GM18507 (cell line): ENCODE measurements at places on chromosomes 7 and 10.

- DNase-seq, result no peak
Observed at GRCh38 chr7:140686921-140687320, 9.6 kb upstream of the NDUFB2 start.

- DNase-seq, result no peak
Observed at GRCh38 chr7:111104710-111105109, 13.8 kb downstream of the LRRN3 start.

GRCh38 chr7:96179341-96179740 is 142.6 kb downstream of the SLC25A13 start:
- DNase-seq, result no peak

GRCh38 chr10:16559236-16559773 is 37.6 kb upstream of the C1QL3 start:
- no peak for DNase-seq

- no peak for DNase-seq
Observed at GRCh38 chr7:40489844-40490602, 355.2 kb downstream of the SUGCT start.

- DNase-seq, result no peak
Observed at GRCh38 chr7:123537026-123537642, 2.7 kb upstream of the IQUB start.

DNA sequence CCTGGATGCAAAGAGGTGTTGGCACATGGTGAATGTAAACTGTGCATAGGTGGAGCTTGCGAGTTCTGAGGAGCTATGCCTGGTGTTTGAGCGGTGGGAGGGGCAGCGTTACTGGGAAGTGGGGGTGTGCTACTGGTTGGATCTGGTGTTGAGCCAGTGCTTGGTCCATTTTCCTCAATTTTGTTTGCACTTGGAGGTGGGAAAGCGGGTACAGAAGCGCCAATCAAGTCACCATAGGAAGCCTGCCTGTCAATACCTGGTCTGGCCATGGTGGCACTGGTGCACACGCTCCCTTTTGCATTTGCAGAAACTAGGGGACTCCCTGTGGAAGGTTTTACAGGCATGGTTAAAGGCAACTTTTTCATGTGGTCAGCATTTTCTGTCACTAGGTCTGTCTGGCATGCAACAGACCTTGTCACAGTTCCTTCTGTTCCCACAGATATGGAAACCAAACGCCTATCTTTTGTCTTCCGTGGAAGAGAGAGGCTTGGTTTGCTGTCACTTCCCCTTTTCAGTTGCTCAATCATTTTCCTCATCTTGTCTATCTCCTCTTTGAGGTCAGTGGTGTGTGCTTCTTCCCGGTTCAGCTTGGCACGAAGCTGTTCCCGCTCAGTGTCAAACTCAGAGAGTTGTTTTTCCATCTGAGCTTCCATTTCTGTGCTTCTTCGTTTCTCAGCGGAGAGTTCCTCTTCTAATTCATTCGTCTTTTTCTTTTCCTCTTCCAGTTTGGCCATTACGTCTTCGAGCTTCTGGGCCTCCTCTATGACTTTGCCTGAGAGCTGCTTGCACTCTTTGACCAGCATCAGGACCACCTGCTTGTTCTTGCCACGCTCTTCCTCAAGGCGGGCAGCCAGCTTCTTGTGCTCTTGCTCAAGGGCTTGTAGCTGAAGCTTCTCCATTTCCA is 81.1 kb downstream of the CTTNBP2 start:
- DNase-seq, result no peak

GRCh38 chr10:67261300-67261797 is 335.5 kb downstream of the LRRTM3 start:
- no peak for DNase-seq

GRCh38 chr7:137439829-137440825 is 96.6 kb upstream of the PTN start:
- DNase-seq, result no peak

DNA sequence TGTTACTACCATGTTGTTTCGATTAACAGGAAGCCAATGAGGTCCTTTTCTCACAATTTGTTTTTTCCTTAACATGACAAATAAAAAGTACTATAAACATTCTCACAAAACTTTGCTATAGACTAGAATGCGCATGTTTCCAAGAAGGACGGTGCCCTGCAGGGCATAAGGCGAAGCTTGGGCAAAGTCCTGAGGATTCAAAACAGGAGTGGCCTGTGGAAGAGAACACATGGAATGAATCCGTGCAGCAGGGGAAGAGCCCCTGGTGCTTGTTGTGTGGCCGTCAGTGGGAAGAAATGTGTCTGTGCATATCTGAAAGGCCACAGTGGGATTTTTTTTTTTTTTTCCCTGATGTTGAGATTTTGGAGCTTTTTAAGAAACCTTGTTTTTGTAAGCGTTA is 67.6 kb downstream of the ITGA8 start:
- no peak for DNase-seq

DNA sequence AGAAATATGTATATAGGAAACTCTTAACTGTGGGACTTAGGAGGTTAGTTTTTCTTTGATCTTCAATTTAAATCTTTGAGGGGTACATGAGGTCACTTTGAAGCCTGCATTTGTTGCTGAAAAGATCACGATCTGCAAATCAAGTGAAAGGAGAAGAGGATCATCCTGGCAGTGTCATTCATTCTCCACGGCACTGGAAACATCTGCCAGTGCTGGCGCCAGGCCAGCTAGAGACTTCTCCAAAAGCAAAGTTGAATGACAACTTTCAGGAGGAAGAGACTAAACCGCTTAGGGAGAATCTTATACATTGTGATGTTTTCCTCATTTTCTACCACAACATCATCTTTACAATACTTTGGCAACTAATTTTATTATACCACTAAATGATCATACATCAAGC is 42.5 kb downstream of the MRC1 start:
- DNase-seq, result no peak

- no peak for DNase-seq
Observed at GRCh38 chr7:115346685-115347084, 424.8 kb downstream of the MDFIC start.

DNA sequence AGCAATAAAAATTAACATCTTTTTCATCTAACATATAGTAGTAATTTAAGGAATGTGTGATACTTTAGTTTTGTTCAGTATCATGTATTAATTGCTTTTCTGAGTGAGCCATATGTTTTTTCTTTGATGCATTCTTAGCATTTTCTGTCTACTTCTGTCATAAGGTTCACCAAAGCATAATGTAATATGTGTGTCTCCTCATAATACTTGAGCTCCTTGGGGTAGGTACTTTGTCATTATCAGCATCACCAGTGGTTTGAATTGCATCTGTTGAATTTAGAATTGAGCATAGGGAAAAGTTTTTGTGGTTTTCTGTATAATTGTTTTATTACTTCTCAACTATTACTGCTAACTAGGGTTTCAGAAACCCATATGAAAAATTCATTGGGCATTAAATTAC is 26.5 kb downstream of the VPS50 start:
- no peak for DNase-seq

DNA sequence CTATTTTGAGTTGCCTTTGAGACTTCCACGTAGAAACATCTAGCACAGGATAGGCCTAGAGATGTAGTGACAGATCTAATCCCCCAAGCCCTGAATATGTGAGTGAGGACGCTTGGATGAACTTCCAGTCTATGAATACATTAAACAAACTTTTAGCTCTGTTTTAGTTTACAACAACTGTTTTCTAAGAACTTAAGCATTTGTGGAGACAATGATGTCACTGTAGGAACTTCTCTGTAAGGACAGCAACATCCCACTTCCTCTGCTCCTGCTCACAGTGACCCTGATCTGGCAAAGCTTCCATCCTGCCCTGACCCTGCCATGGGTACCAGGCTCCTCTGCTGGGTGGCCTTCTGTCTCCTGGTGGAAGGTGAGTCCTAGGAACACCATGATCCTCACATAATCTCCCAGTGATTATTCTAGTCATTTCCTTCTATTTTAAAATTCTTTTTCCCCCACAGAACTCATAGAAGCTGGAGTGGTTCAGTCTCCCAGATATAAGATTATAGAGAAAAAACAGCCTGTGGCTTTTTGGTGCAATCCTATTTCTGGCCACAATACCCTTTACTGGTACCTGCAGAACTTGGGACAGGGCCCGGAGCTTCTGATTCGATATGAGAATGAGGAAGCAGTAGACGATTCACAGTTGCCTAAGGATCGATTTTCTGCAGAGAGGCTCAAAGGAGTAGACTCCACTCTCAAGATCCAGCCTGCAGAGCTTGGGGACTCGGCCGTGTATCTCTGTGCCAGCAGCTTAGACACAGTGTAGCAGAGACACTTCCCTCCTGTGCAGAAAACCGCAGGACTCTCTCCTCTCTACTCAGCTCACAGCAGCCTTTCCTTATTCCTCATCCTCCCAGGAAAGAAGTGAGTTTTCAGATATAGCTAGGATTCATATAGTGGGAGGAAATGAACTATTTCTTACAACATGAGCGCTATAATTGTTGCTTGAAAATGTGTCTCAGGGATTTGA is 194.4 kb upstream of the PRSS1 start:
- DNase-seq, result no peak

DNA sequence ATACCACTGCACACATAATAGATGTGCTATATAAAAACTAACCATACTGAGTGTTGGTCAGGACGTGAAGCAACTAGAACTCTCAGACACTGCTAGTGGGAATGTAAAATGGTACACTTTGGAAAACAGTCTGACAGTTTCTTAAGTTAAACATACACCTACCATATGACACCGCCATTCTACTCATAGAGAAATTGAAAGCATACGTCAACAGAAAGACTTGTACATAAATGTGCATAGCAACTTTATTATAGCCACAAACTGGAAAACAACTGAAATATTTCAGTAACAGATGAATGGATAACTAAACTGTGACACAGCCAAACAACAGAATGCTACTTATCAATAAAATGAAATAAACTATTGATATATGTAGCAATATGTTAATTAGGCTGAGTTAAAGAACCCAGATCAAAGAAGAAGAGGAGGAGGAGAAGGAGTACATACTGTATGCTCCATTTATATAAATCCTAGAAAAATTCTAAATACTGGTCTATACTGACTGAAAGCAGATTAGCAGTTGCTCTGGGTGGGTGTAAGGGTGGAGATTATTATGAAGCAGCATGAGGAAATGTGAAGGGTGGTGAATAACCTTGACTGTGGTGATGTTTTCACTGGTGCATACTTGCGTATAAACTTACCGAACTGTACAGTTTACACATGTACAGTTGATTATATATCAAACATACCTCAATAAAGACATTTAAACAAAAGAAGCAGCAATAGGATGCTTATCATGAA is 48.6 kb downstream of the ARHGAP21 start:
- DNase-seq, result no peak

DNA sequence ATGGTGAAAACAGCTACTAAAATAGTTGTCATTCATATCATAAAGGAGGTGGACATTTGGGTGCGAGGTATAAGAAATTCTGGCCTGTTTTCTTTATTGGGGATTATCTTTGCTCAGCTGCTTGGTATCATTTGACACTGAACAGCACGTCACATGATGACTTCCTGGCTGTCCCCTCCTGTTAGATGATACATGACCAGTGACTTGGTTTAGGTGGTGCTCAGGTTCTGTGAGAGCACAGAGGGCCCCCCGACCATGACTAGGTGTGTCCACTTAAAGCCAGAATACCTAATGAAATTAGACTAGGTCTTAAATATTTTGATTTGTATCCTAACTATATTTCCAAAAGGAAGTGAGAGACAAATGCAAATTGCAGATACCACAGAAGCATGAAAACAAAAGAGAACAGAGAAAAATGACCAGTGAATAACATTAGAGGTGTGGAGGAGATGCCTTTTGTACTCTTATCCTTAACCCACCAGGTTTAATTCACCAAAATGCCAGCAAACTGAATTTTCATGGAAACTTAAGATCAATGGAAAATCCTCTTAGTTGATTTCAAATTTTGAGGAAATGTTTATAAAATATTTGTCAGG is 50.6 kb upstream of the GJD4 start:
- DNase-seq, result no peak

DNA sequence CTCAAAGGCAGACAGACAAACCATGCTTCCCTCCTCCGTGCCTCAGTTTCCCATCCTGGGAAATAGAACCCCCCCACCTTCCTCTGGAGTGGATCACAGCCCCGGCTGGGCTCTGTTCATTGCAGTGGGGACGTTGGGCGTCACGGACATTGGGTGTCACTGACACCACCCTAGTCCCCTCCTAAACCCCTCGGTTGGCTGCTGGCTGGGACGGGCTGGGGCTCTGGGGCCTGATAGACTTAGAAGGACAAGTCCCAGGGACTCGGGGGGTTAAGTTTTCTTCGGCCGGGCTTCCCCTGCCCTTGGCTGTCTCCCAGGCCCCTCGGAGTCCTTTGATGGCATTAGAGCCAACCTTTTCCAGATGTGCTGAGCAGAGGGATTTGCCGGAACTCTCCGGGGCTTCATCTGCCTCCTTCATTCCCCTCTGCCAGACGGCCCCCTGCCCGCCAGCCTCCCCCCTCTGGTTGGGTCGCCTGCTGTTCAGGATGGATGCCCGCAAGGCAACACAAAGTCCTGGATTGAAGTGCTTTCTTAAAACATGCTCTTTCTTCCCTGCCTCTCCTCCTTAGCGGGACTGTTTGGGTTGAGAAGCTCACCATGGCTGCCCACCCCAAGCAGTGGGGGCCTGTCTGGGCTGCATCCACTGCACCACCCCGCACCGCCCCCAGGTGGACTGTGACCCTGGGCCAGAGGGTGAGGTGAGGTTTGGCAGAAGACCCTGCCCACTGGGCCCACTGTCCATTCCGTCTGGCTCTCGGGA is 73.0 kb downstream of the COL26A1 start:
- DNase-seq, result no peak

DNA sequence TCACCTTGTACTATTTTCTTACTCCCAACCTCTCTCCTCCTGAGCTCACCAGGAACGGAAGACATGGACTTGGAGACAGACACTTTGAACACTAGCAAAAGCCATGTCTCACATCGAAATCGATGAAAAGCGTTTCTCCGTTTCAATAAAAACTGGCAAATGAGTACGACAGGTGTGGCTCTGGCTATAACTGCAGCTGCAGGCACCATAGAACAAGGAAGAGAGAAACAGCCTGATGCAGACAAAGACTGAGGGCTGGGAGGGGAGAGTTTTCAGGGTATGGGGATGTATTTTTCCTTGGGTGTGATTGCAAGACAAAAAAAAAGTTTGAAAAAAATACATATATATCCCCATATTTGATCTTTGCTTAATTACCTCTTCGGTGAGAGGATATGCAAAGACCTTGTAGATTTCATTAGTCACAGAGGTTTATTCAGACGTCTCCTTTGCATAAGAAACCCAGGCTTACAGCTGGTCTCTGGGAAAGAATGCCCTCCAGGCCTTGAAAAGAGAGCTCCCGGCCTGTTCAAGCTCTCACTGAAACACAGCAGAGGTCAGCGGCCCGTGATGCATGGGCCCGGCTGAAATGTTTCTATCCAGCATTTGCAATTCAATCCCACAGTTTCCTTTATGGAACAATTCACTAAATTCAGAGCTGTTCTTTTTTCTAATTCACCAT is 63.1 kb downstream of the TLL2 start:
- DNase-seq, result no peak
